ENCODE measurements at places on chromosomes 6 and 20.

- no peak for DNase-seq
These were observed 28.3 kb downstream of the L3MBTL3 start for GRCh38 chr6:130046671-130047070.

DNA sequence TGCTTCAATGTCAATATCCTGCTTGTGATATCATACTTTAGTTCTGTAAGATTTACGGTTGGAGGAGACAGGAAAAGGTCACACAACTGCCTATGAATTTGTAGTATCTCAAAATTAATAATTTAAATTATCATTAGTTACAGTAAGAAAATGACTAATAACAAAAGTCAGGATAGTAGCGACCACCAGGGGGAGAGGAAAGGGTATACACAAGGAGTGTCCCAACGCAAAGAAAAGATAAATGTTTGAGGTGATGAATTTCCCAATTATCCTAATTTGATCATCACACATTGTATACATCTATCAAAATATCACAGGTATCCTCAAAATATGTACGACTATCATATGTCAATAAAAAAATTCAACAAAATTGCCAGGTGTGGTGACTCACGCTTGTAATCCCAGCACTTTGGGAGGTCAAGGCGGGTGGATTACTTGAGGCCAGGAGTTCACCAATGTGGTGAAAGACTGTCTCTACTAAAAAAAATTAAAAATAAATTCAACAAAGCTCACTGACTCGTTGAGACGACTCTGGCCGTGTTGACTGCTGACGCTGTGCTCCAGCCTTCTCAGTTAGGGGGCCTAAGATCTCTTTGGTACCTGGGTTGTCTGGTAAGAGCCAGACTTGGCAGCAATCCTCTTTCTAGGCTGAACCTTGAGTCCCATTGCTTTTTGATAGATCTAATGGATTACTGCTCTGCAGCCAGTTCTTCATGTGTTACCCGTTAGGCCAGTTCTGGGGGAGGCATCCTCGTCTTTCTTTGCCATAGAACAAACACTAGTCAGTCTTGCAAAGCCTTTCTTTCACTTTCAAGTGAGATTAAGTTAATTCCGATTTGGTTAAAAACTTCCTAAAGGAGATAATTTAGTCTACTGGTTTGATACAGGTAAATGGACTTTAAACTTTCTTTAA is 9.0 kb upstream of the OVOL2 start:
- no peak for DNase-seq

GRCh38 chr6:158854214-158855101 is 35.3 kb upstream of the EZR start:
- no peak for DNase-seq

GRCh38 chr6:161634916-161635315 is 361.1 kb upstream of the AGPAT4 start:
- DNase-seq, result no peak

DNA sequence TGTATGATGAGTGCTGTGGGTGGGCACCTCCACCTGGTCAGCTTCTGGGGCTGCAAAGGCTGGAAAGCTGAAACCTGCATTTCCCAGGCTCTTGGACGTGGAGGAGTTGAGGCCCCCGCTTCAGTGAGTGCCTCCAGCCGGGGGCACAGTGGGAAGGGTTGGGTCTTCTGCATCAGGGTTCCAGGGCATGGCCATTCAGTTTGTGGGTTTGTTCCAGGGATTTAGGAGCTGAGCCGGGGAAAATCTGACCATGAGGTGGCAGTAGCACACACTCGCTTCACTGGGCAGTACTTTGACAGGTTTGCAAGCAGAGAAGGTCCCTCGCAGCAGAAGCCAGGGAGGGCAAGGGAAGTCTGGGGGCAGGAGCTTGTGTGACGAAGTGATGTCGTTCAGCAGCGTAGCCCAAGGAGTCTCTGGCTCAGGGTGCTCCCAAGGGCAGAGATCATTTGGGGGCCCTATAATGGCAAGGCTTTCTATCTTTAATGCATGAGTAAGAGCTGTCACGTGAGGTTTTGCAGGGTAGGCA is 69.5 kb upstream of the SULF2 start:
- DNase-seq, result no peak

- no peak for DNase-seq
These were observed 1.5 kb upstream of the EBF4 start for GRCh38 chr20:2691127-2691526.

GRCh38 chr20:2578475-2579192 is 42.3 kb downstream of the TMC2 start:
- DNase-seq, result no peak

GRCh38 chr6:56690519-56691285 is 48.0 kb upstream of the DST start:
- no peak for DNase-seq

DNA sequence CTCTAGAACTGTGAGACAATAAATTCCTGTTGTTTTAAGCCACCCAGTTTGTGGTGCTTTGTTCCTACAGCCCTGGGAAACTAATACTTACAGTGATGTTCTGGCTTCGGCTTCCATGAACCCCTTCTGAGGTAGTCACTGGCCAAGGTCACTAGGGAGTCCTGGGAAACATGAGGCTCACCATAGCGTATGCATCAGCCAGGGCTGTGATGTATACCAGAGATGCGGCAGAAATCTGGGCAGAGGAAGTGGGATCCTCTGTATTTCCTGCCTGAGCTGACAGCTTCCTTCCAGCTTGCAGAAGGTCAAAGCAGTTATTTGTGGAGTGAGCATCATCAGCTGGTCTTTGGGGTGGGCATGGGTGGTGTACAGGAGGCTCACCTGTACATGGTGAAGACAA is 27.9 kb downstream of the KAT14 start:
- DNase-seq, result no peak

DNA sequence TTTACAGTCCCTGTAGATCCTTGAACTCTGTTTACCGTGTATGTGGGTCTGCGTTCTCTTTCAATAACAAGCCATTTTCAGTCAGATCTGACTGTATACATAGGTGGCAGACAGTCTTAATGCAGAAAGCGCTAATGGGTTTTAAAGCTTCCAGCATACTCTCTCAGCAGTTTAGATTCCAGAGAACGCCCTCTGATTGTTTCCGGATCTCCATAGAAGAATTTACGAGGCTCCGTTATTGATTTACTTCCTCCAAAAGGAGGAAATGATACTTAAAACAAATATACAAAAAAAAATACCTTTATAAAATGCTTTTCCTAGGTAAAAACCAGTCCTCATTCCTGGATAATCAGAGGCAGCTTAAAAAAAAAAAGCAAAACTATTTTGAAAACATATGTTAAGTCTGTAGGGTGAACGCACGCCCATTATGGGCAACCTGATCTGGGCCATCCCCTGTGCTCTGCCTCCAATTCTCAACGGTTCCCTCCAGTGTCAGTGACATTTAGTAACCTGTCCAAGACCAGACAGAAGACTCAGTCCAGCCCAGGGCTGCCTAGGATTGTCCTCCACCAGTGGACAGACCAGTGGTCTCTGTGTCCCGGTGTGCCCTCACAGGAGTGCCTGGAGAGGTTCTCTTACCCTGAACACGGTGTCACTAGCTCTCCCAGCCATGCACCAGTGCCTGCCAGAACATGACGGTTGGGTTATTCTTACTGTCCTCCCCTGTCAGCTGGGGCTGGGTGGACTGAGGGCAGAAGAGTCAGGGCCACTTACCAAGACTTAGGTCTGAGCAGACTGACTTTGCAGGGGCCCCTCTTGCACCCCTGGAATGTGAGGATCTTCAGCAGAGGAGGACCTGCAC is 217.3 kb downstream of the ARID1B start:
- no peak for DNase-seq

DNA sequence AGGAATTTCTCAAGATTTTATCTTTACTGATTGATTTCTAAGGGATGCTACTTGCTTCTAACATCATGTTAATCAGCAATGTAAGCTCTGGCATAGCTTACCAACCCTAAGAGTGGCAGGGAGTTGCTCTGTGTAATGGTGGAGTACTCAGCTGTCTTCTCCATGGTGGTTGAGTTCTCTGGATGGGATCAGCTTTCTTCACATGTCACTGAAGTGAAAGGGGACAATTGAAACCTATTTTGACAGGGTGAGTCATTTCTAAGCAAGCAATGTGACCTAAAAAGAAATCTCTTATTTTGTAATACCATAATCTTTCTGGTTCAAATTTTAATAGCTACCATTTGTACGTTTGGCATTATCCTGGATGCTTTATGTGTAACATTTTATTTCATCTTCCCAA is 430.4 kb downstream of the GJA1 start:
- DNase-seq, result no peak

DNA sequence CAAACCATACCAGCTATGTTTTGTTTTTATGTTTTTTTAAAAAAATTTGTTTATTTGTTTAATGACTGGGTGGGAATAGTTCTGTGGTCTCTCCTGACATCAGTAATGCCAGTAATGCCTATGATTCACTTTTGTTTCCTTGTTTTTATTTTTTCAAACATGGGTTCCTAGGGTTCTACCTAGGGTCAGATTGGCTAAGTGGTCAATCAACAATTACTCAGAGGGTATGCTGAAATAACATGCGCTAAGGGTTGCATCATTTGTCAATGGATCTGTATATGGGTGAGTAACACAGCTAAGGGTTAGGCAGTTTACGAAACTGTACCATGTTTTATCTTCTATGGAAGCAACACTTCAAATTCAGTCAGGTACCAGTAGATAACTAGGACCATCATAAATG is 583.8 kb upstream of the GJE1 start:
- DNase-seq, result no peak

- DNase-seq, result no peak
These were observed 231.2 kb upstream of the ZFP64 start for GRCh38 chr20:52422574-52423336.

DNA sequence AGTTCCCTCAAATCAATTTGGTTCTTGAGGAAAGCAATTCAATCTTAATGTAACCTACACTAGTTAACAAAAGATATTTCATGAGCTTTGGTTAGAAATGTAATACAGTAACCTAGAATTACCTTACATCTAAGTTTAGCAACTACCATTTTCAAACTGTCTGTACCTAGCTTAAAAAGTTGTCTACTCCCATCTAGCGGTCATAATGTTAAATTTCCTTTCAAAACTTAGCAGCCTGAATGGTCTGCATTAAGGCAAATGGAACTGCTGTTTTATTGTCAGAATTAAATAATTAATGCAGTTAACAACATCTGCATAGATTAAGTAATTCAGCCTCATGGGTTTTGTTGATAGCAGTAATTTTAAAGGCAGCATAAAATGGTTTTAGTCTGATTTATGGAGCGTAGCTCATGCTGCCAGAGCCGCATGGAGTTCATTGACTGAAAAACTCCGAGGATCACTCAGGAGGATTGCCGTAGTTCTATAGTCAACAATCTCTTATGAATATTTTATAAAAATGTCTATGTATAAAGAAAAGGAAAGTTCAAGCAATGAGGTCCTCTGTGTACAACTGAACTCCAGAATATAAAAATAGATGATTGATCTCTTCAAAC is 485.4 kb upstream of the MANEA start:
- DNase-seq, result no peak

Data from activated CD4-positive, CD25-positive, alpha-beta regulatory T cell (primary cell).